Myocyte (in vitro differentiated cells): ENCODE measurements at places on chromosomes 3 and 15. TPM values are rescaled to one million over a fixed set of nuclear protein-coding genes. Genes with fewer than 3 reads are reported as not detected.

DNA sequence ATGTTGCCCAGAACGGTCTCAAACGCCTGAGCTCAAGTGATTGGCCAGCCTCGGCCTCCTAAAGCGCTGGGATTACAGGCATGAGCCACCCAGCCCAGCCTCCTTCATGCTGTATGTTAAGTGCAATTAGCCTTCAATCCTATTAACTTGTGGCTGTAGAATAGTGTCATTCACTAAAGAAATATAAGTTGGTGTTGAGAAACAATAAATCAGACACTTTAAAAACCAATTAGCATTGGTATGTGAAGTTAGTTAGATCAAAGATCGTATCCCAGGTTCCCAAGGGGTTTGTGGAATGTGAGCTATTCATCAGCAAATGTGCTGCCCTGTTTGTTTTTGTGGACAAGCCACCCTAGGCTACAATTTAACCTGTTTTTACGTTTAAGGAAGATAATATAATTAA is 11.0 kb upstream of the PIK3CB start:
- no peak for DNase-seq

The NR1D2 gene
- 15.5 and 21.1 TPM in 2 replicates for total RNA-seq

GRCh38 chr3:154182322-154182922 is 61.2 kb downstream of the ARHGEF26 start:
- DNase-seq = peak; percentile 31

The KBTBD13 gene
- total RNA-seq = 0.13 TPM in 1 of 2 replicates, not detected in the other

- DNase-seq = no peak
Measured at GRCh38 chr3:102904629-102905028, 469.8 kb downstream of the ZPLD1 start.

GRCh38 chr15:69636169-69636915 is 183.7 kb downstream of the RPLP1 start:
- no peak for DNase-seq

GRCh38 chr15:80811781-80812315 is 32.7 kb downstream of the CEMIP start:
- peak; percentile 45 for DNase-seq

- DNase-seq = no peak
Measured at GRCh38 chr3:52331091-52331490, 15.0 kb downstream of the DNAH1 start.

DNA sequence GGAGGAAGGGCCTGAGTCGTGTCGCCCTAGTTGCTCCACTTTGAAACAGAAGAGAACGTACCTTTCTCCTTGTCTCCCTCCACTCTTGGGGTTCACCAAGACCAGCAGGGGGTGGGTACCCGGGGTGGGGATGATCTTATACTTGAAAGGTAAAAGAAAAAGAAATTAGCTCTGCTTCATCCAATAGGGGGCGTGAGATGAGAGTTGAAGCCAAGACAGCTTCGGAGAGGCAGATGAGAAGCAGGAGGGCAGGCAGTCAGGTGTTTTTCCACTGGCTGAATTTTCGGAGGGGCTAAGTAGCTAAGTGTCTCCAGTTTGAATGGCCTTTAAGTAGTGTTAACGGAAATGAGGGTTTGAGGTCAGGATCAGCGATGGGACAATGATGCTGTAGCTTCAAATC is 100.4 kb downstream of the DGKG start:
- no peak for DNase-seq

The CLDN1 gene
- total RNA-seq = 0.40 and 0.62 TPM in 2 replicates

The SLC28A1 gene
- total RNA-seq = not detected in 2 replicates

- DNase-seq = peak; percentile 26
Measured at GRCh38 chr3:121545049-121545573, 677 bp downstream of the POLQ start.

GRCh38 chr3:184538666-184539431 is 22.7 kb upstream of the EPHB3 start:
- DNase-seq = no peak

- DNase-seq = peak; percentile 95
Measured at GRCh38 chr15:67091071-67091979, 25.9 kb downstream of the SMAD3 start.

The RTP2 gene
- not detected in 2 replicates for total RNA-seq

DNA sequence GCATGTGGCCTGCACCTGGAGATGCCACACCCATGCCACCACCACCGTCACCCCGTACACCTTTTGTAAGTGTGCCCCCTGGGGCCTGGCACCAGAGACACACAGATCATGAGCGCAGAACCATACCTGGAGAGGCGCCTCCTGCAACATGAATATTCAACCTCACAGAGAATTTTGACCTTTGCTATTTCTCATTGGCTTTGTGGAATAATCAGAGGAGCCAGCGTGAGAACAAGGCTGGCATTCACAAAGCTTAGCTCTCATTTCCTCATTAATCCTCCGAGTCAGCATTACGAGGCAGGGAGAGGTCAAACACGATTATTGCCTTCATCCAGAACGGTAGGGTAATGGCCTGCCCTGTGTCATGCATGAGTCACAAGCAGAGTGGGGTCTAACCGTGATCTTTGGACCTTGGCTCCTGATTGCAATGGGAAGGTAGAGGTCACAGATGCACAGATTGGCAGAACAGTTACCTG is 73.0 kb upstream of the POMGNT2 start:
- DNase-seq = no peak

The TTC23 gene
- total RNA-seq = 27.4 and 37.3 TPM in 2 replicates

The HEG1 gene
- total RNA-seq = 26.1 and 32.4 TPM in 2 replicates

- DNase-seq = no peak
Measured at GRCh38 chr3:41932464-41932863, 29.4 kb downstream of the ULK4 start.

GRCh38 chr15:68318931-68319909 is 41.7 kb downstream of the FEM1B start:
- no peak for DNase-seq

DNA sequence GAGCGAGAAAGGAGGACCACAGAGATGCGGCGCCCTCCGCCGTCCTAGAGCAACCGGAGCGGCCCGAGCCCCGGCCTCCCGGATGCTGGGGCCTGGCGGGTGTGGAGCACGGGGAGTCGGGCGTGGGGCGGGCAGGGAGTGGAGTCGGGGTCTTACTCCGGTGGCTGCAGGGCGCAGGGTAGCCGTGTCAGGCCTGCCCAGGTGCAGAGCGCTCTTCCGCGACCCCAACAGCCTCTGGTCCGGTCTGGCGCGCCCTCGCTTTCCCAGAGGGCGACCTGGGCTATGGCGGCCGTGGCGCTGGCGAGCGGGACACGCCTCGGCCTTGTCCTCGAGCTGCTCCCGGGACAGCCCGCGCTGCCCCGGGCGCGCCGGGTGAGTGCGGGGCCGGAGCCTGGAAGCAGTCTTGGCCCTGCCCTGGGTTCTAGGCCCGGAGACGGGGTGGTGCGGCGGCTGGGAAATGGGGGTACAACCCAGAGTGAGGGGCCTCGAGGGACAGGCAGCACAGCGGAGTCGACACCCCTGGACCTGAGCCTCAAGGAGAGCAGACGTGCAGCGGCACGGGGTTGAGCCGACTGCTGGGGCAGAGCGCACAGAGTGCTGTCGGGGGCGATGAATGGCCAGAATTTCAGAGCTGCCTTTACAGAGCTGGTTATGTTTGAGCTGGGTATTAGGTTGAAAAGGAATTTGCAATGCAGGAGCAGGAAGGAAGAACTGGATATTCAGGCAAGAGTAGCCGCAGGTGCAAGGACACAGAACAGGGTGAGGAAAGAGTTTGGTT is at the start of gene ZNF662:
Gene ZNF662, plus strand, starts transcription at position 73 of the 778 bp plus-strand sequence. CDS start 1,973 bp downstream, outside the sequence.
- peak; percentile 50 for DNase-seq

- peak; percentile 96 for DNase-seq
Measured at GRCh38 chr3:10957976-10958749, 34.4 kb upstream of the SLC6A1 start.

GRCh38 chr3:143360244-143360643 is 240.7 kb downstream of the CHST2 start:
- DNase-seq = no peak

GRCh38 chr3:192299921-192300320 is 427.4 kb downstream of the FGF12 start:
- no peak for DNase-seq

DNA sequence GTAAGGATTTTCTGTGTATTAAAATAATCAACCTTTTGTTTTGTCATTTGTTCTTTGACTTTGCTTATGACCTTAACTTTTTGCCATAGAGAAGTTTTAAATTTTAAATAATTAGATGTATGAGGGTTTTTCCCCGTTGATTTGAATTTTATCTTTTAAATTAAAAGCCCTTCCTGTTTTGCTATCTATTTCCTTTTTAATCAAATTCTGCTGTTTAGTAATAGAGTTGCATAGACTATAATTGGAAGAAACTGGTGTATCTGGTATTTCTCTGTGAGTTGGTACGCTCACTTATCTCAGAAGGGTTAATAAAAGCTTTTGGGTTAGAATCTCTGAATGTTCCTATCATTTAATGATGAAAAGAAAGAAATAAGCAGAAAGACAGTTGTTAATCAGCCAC is 82.2 kb downstream of the LRRC3B start:
- no peak for DNase-seq

The IL5RA gene
- not detected in 2 replicates for total RNA-seq

GRCh38 chr15:59976480-59977271 is 27.4 kb upstream of the FOXB1 start:
- no peak for DNase-seq

The DTWD1 gene
- 38.1 and 46.5 TPM in 2 replicates for total RNA-seq

DNA sequence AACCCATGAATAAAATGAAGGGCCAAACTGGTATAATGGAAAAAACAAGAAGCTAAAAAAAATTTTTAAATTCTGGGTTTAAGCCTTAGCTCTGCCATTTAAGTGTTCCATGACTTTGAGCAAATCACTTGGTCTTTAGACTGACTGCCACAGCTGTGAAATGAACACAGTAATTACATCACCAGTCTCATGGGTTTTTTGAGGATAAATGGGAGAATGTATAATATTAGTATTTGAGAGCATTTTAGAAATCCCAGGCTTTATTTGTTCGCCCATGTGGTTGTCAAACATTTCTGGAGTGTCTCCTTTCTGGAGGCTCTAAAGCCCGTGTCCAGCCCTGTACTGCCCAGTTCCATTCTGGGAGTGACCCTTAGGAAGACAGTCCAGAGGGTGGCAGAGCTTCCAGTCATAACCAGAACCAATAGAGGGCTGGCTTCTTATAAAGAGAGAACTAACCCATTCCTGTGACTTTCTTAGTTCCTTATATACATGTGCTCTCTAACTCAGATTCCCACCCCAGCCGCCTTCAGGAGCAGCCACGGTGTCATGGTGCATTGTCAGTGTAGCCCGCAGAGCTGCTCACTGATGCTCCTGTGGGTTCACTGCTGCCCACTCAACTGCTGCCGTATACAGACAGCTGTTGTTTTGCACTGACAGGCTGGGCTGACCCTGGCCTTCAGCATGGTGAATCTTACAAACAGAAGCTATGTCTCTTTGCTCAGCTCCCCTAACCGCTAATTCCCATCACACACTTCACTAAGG is 44.7 kb downstream of the BOC start:
- peak; percentile 88 for DNase-seq

GRCh38 chr3:37995652-37996641 is 5.4 kb downstream of the VILL start:
- no peak for DNase-seq

- no peak for DNase-seq
Measured at GRCh38 chr15:65790694-65791334, 1.3 kb downstream of the DENND4A start.

DNA sequence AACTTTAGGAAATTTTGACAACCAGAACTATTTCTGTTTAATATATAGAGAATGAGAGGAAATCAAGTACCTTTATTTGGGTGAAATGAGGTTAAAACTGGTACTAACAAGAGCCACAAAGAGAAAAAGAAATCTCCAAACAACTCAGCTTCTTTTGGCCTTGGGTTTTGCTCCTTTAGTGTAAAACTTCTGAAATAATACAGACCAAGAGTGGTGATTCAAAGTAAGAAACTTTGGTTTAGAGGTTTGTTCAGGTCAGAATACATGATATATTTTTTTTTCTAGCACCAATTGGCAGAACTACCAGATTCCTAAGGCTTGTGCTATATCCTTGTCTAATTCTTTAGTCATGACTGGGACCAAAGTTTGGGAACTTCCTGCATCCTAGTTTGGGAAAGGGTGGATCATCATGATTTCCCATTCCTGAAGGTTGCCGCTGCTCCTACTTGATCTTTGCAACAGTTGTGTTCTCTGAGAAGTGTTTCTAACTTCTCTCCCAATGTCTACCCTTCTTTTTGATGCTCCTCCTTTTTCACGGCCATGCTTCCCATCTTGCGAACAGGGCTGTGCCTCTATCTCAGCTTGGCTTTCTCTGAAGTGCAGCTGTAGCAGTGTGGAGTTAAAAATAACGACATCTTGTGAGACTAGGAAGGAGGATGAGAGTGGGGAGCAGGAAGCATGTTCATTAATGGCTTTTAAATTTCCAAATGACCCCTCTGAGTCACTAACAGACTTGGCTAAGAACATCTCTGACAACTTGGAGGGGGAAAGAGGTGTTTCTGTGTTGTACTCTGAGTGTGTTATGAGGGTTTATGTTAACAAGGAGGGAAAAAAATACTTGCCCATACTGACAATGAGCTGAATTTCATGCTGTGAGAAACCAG is 87.7 kb downstream of the KCNAB1 start:
- DNase-seq = peak; percentile 17

GRCh38 chr3:43953814-43954692 is 263.3 kb downstream of the ABHD5 start:
- peak; percentile 90 for DNase-seq

DNA sequence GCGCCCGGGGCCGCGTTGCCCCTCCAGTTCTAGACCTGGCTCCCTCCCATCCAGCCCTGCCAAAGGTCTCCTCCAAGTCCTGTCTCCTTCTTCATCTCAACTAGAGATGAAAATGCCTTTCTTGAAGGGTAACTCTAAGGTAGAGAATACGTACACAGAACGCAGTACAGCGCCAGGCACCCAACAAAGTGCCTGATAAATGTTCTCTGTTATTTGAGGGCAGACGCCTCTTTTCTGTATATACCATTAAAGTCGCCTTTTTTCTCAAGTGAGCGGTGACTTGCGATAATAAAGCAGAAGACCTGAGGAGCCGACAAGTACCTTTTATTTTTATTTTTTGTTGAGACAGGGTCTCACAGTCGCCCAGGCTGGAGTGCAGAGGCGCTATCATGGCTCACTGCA is 809 bp downstream of the CRTAP start:
- no peak for DNase-seq

- peak; percentile 83 for DNase-seq
Measured at GRCh38 chr15:70765504-70766281, 2.3 kb upstream of the UACA start.

DNA sequence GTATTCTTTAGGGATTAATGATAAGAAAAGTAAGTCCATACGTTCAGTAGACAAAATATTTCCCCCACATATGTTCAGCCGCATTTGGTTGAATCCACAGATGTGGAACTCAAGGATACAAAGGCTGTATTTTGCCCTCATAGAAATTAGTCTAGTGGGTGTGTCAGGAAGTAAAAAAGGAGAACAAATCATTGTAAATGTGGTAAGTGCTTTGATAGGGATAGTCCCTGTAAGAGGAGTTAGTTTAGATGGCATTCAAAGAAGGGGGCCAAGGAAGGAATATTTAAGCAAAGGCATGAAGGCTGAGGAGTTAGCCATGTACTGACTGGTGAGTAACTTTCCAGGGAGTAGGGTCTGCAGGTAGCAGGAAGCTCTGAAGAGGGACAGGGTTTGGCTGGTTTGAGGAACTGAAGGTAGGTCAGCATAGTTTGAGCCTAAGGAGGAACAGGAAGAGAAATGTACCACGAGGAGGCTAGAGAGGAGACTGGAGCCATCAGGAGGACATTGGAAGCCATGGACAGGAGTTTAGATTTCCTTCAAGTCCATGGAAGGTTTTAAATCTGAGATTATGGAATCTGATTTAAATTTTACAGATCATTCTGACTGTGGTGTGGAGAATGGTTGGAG is 98.8 kb downstream of the MME start:
- DNase-seq = no peak

- DNase-seq = no peak
Measured at GRCh38 chr15:84001655-84002054, 233.9 kb upstream of the GOLGA6L4 start.

GRCh38 chr3:46576-46975 is 150.0 kb upstream of the CHL1 start:
- no peak for DNase-seq
